ENCODE measurements at places on chromosomes 3 and 15.
A peak's percentile ranks its signal among the peaks of the same experiment; 100 is the strongest.

GRCh38 chr3:78165876-78166275, 1126.0 kb downstream of the ROBO2 start:
- DNase-seq, result no peak

DNA sequence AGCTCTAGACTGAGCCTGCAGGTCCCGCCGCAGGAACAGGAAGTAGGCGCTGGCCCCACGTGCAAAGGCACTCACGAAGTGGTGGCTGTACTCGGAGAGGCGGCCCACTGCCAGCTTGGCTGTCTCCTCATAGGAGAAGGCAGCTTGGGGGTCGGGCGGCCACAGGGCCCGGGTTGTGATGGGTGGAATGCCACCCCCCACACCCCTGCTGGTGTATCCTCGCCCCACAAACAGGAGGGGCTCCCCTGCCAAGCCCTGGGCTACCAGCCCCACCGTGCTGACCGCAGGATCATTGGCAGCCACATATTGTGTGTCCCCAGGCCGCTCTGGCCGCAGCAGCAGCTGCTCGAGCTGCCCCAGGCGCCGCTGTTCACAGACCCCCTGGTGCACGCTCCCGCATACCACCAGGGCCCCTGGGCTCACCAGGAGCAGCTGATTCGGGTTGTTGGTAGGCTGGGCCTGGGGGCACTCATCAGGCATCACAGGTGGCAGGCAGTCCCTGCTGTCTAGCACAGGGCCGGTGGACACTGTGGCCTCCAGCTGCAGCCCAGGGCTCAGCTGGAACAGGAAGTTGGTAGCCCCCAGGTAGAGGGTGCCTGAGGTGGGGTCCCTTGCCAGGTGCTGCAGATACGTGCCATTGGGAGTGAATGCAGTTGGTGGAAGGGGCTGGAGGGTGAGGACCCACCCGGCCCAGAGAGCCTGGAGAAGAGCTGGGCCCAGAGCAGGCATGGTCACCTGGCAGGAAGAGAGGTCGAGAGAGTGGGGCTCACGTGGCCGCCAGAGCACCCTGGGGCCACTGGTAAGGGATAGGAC, 5.8 kb downstream of the PLXNB1 start:
- no peak for DNase-seq

GRCh38 chr15:31869686-31870307, 160.5 kb upstream of the CHRNA7 start:
- peak; percentile 15 for DNase-seq

GRCh38 chr3:188053710-188054380, 100.1 kb upstream of the LPP start:
- no peak for DNase-seq

- DNase-seq, result peak; percentile 30
Measured at GRCh38 chr3:188241072-188241471, 87.1 kb downstream of the LPP start.

GRCh38 chr3:172106989-172107388, 67.6 kb downstream of the FNDC3B start:
- DNase-seq, result no peak

- DNase-seq, result no peak
Measured at GRCh38 chr15:60126200-60126599, 122.1 kb downstream of the FOXB1 start.

Measured in muscle of arm (tissue), 14 donors.